Sigmoid colon (tissue), 7 donors: ENCODE measurements at places on chromosomes 3 and 15. TPM values are rescaled to one million over a fixed set of nuclear protein-coding genes. Genes with fewer than 3 reads are reported as not detected.

Gene SLCO2A1
- total RNA-seq: 6.1 TPM

Gene CFAP161
- total RNA-seq: not detected

Gene CCR3
- total RNA-seq: not detected

Gene IL17RD
- 18.9 TPM for total RNA-seq

Gene GOLGA8O
- total RNA-seq: 1.4 TPM

Gene FRMD5
- total RNA-seq: 1.4 TPM

Gene TMEM158
- total RNA-seq: 11.8 TPM

Gene NXPE3
- 11.5 TPM for total RNA-seq

Gene PROK2
- not detected for total RNA-seq

Gene AMIGO3
- total RNA-seq: 0.82 TPM

DNA sequence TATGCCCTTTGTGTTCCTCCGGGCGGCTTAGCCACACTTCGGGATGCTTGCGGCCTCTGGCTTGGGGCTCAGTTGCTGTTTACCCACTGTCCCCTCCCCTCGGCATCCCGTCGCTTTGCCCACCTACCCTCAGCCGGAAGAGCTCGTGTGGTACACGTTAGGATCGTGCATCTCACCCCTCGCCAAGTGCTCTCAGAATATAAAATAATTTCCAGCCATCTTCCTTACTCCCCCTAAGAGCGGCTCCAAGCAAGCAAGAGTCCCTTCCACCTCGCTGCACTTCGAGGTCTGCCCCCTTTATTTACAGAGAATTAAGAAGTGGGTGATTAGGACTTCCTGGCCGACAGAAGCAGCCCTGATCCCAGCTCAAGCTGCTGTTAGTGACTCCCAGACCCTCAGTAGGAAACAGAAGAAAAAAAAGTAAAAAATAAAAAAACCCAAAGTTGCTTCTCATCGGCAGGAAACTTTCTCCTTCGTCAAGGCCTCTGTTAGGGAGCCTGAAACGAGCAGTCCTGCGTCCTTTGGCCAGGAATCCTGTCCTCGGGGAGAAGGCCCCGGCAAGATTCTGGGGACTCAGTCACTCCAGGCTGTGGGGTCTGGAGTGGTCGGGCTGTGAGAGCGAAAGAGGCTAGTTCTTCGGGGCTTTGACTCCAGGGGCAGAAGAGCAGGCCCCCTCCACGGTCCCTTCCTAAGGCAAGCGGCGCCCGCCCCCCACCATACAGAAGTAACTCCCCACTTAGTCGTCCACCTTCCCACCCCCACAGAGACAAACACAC, 3.0 kb downstream of the MEIS2 start:
- DNase-seq: no peak
- no peaks in the 10 kb centered on the region for H3K27me3 ChIP-seq
- H3K4me1 ChIP-seq: peaks cover 12% of the 10 kb centered on the region
- H3K36me3 ChIP-seq: no peaks in the 10 kb centered on the region

DNA sequence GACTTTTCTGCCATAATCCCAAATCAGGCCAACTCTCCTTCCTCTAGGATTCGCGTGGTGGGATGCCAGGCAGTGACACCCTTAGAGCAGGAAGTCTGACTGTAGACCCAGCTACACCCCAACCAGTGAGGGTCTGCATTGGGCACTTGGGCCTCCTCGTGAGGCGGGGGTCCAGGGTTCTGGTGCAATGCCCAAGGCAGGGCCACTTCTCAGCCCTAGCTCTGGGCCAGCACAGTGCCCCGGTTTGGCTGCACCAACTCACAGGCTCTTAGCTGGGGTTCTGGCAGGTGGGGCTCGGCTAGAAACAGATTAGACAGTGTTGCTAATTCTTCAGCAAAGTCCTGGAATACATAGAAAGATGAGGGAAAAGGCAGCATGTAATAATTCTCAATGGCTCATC, 12.7 kb downstream of the CDAN1 start:
- no peaks in the 10 kb centered on the region for H3K4me1 ChIP-seq
- DNase-seq: no peak
- H3K36me3 ChIP-seq: peaks cover 99% of the 10 kb centered on the region
- H3K27me3 ChIP-seq: no peaks in the 10 kb centered on the region
- H3K27ac ChIP-seq: no peak overlapping the region
- H3K4me3 ChIP-seq: no peak overlapping the region

DNA sequence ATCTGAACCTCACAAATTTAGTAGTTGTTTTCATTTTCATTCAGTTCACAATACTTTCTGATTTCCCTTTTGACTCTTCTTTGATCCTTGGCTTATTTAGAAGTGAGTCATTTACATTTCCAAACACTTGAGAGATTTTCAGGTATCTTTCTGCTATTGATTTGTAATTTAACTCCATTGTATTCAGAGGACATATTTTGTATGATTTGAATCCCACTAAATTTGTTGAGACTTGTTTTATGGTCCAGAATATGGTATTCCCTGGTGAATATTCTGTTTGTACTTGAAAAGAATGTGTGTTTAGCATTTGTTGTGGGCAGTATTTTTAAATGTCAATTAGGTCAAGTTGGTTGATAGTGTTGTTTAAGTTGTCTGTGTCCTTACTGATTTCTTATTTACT, 29.6 kb downstream of the FAN1 start:
- peaks cover 26% of the 10 kb centered on the region for H3K36me3 ChIP-seq
- no peaks in the 10 kb centered on the region for H3K4me1 ChIP-seq
- no peaks in the 10 kb centered on the region for H3K27me3 ChIP-seq

DNA sequence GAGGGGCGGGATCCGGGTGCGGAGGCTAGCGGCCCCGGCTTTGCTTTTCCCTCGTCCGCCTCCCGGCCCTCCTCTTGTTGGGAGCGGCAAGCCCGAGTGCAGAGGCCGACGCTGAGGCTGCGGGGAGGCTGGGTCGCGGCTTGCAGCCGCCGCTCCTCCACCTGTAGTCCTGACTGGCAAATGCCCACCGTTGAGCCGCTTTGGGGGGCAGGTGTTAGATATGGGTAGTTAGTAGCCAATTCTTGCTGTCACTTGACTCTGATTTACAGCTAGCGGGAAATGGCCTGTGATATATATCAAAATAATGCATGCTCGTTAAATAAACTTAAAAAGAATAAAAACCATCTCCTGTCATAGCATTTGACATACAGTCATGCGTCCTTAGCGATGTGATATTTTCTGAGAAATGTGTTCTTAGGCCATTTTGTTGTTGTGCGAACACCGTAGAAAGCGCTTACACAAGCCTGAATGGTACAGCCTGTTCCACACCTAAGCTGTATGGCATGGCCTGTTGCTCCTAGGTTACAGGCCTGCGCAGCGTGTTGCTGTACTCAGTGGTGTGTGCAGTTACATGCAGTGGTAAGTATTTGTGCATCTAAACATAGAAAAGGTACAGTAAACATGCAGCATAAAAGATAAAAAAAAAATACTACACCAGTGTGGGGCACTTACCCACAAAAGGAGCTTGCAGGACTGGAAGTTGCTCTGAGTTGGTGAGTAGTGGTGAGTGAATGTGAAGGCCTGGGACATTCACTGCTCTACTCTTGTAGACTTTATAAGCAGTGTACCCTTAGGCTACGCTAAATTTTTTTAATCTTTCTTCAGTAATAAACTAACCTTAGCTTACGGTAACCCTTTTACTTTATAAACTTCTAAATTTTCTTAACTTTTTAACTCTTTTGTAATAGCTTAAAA, 873 bp downstream of the CAPN7 start:
- peaks cover 3% of the 10 kb centered on the region for H3K36me3 ChIP-seq
- peak overlapping the region; percentile 99 for H3K27ac ChIP-seq
- no peaks in the 10 kb centered on the region for H3K27me3 ChIP-seq
- peak; percentile 74 for DNase-seq
- peaks cover 26% of the 10 kb centered on the region for H3K4me1 ChIP-seq

DNA sequence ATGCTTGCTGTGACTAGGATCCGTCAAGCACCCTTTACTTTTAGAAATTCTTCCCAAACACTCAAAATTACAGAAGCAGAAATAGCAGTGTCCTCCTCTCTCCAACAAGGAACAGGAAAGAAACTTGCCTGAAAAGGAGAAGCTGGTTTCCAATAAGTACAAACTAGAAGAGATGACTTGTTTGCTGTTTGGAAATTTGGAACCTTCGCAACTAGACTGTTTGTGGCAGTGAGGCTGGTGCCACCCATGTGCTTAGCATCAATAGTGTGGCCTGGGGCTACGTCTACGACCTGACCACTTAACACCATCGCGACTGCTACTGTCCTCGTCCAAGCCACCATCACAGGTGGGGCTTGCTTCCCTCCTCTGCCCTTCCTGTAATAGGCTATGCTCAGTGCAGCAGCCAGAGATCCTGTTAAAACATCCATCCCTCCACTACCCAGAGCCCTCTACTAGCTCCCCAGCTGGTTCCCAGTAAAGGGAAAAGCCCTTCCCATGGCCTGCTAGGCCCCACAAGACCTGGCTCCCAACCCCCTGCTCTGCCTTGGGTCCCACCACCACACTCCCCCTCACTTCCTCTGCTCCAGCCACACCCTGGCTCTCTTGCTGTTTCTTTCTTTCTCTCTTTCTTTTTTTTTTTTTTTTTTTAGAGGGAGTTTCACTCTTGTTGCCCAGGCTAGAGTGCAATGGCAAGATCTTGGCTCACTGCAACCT, 52.6 kb upstream of the CCR2 start:
- no peak for DNase-seq
- no peaks in the 10 kb centered on the region for H3K27me3 ChIP-seq
- H3K4me3 ChIP-seq: no peak overlapping the region
- no peaks in the 10 kb centered on the region for H3K36me3 ChIP-seq

GRCh38 chr15:25186906-25187645, 232.3 kb downstream of the SNRPN start:
- H3K4me3 ChIP-seq: no peak overlapping the region
- no peak for DNase-seq
- no peaks in the 10 kb centered on the region for H3K36me3 ChIP-seq
- no peaks in the 10 kb centered on the region for H3K4me1 ChIP-seq

- H3K27me3 ChIP-seq: no peaks in the 10 kb centered on the region
- no peak overlapping the region for H3K27ac ChIP-seq
- no peak overlapping the region for H3K4me3 ChIP-seq
- no peaks in the 10 kb centered on the region for H3K36me3 ChIP-seq
- H3K4me1 ChIP-seq: peaks cover 12% of the 10 kb centered on the region
- no peak for DNase-seq
These were observed 51.1 kb upstream of the POLG start for GRCh38 chr15:89385596-89386331.

- no peak for DNase-seq
- H3K27me3 ChIP-seq: no peaks in the 10 kb centered on the region
- no peak overlapping the region for H3K27ac ChIP-seq
- no peak overlapping the region for H3K4me3 ChIP-seq
- no peaks in the 10 kb centered on the region for H3K4me1 ChIP-seq
- H3K36me3 ChIP-seq: peaks cover 8% of the 10 kb centered on the region
These were observed 24.3 kb downstream of the HEG1 start for GRCh38 chr3:125031544-125031943.

DNA sequence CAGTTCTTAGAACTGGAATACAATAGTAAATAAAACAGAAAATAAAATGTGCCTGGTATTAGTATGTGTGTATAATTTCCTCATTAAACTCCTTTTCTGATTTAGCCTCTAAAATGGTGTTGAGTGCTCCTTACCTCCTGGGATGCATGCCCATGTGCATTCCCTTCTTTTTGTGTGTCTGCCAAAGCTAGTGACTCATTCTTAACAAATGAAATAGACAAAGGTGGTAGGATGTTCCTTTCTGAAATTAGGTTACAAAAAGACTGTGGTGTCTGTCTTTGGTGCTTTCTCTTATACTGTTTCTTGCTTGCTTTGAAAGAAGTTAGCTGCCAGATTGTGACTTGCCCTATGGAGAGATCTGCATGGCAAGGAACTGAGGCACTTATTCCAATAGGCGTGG, 623.7 kb downstream of the GRM7 start:
- no peak overlapping the region for H3K27ac ChIP-seq
- no peak for DNase-seq
- H3K27me3 ChIP-seq: no peaks in the 10 kb centered on the region
- H3K4me3 ChIP-seq: no peak overlapping the region

GRCh38 chr3:127689266-127689860, 16.6 kb downstream of the ABTB1 start:
- H3K4me3 ChIP-seq: no peak overlapping the region
- H3K4me1 ChIP-seq: peaks cover 36% of the 10 kb centered on the region
- no peaks in the 10 kb centered on the region for H3K36me3 ChIP-seq
- peak; percentile 53 for DNase-seq
- H3K27ac ChIP-seq: peak overlapping the region; percentile 82

GRCh38 chr15:99718421-99718820, 14.8 kb downstream of the LYSMD4 start:
- DNase-seq: no peak
- H3K36me3 ChIP-seq: no peaks in the 10 kb centered on the region

DNA sequence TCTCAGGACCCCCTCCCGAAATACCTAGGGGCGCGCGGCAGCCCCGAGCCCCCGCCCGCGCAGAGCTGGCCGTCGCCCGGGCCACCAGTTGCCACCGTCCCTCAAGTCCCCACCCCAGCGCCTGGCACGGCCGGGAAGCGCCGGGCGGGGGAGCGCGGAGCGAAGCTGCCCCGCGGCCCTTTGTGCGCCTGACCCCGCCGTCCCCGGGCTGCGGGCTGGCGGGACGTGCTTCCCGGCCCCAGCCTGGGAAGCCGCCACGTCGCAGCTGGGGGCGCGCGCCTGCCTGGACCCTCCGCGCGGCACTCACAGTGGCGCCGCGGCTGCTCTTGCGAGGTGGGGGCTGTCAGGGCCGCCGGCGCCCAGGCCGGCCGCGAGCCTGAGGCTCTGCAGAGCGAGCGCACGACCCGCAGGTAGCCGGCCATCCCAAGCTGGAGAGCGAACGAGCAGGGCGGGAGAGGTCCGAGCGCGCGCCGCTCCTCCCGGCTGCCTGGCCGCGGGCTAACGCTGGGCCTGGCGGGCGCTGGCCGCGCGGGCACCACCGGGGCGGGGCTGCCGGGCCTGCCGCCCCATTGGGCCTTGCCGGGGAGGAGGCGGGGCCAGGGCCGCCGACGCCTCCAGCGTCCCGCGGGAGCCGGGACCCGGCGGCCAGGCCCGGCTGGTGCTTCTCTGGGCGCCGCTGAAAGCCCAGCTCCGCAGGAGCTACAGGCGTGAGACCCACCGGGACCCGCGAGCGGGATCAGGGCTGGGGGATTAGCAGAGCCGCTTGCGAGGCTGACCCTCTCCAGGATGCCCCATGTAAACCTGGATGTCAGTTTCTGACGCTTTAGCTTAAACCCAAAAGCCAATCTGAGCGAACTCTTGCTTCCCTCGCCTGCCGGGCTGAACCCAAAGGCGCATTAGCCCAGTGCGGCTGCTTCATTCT, at the start of gene IDH2:
Gene IDH2 (minus strand): TSS at position 500 of the 922 bp plus-strand sequence. CDS start 78 bp downstream, at position 422.
- H3K27ac ChIP-seq: peak within 1 kb of the TSS; percentile 100
- peaks cover 83% of the 10 kb centered on the region for H3K4me1 ChIP-seq
- no peaks in the 10 kb centered on the region for H3K36me3 ChIP-seq
- peak within 1 kb of the TSS; percentile 67 for H3K4me3 ChIP-seq
- DNase-seq: peak; percentile 89

DNA sequence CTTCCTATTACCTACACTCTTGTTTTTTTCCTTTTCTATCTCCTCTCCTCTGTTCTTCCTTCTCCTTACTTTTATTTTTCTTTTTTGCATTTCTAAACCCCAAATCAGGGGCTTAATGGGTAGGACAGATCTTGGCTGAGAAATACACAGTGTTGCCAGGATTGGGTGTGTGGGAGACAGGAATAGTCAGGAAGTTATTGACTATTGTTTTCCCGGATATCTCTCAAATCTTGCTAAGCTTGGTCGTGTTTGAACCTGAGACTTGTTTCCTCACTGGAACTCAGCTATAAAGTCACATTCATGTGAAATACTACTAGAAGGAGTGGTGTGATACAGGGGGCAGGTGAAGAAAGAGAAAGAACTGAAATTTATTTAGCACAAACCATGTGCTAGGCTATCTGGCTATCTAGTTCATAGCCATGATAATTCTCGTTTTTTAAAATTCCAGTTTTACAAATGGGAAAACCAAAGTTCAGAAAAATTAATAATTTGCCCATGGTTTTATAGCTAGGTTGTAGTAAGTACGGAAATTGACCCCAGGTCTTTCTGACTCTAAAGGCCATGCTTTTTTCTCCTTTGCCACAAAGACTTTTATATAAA, 343.2 kb upstream of the UMPS start:
- H3K4me1 ChIP-seq: no peaks in the 10 kb centered on the region
- H3K36me3 ChIP-seq: no peaks in the 10 kb centered on the region
- no peaks in the 10 kb centered on the region for H3K27me3 ChIP-seq
